ENCODE measurements at places on chromosomes 1 and 21.
A peak's percentile ranks its signal among the peaks of the same experiment; 100 is the strongest.

DNA sequence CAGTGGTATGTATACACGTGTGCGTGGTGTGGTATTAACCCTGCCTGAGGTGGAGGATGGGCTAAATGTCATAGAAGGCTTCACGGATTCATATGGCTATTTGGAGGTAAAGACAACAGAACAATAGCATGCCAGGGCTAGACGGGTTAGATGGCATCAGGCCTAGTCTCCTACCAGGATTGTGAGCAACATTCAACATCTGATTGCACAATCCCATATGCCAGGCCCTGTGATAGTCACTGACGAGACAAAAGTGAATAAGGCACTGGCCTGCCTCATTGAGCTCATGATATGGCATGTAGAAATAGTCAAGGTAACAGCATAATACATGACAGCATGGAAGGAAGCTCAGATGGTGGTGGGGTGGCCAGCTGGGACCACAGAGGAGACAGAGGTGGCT, 167.1 kb upstream of the BEND5 start:
- DNase-seq: no peak

- DNase-seq: peak; percentile 21
Measured at GRCh38 chr1:159953536-159954515, at the start of gene SLAMF9. TSS of gene SLAMF9 (minus strand) at chr1:159954237. CDS start at chr1:159954137, 100 bp downstream.

GRCh38 chr1:11670747-11671146, 6.7 kb downstream of the FBXO6 start:
- DNase-seq: no peak

DNA sequence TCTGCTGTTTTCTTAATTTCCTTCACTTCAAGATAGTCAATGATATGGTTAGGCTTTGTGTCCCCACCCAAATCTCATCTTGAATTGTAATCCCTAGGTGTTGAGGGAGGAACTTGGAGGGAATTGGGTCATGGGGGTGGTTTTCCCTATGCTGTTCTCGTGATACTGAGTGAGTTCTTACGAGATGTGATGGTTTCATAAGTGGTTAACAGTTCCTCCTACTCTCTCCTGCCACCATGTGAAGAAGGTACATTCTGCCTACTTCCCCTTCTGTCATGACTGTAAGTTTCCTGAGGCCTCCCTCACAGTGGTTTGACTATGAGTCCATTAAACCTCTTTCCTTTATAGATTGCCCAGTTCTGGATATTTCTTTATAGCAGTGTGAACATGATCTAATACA, 74.0 kb upstream of the SAMSN1 start:
- no peak for DNase-seq

DNA sequence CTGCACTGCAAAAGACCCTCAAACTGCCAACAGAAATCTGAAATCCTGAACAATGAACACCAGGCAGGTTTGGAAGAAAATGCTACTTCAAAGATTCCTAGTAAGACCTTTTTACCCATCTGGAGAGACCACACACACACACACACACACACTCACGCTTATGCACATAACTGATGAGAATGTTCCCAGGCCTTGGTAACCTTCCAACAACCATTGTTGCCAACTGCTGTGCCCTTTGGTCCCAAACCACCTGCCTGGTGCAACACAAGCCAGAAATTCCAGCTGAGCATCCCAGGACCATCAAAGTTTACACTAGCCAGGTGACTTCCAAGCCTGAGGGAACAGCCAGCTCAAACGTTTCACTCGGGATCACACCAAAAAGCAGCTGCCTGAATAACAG, 56.9 kb downstream of the SEC16B start:
- DNase-seq: no peak

- DNase-seq: no peak
Measured at GRCh38 chr21:39238275-39238674, 55.0 kb upstream of the PSMG1 start.

- DNase-seq: no peak
Measured at GRCh38 chr1:91940496-91940895, 8.7 kb upstream of the BRDT start.

DNA sequence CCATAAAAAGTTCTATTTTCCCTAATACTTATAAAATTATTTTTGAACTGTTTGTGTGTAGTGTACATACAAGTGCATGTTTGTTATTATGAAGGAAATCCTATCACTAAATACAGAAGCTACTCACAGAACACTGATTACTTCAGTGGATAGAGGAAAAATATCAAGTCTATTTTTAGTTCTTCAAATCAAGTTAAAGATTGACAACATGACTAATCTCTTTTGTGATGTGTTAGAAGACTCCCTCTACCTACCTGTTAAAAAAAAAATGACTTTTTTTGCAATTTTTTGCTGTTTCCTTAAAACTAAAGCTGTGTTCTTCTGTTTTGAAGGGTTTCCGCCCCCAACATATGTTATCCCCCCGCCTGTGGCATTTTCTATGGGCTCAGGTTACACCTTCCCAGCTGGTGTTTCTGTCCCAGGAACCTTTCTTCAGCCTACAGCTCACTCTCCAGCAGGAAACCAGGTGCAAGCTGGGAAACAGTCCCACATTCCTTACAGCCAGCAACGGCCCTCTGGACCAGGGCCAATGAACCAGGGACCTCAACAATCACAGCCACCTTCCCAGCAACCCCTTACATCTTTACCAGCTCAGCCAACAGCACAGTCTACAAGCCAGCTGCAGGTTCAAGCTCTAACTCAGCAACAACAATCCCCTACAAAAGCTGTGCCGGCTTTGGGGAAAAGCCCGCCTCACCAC, 45.5 kb downstream of the NCF2 start:
- no peak for DNase-seq

DNA sequence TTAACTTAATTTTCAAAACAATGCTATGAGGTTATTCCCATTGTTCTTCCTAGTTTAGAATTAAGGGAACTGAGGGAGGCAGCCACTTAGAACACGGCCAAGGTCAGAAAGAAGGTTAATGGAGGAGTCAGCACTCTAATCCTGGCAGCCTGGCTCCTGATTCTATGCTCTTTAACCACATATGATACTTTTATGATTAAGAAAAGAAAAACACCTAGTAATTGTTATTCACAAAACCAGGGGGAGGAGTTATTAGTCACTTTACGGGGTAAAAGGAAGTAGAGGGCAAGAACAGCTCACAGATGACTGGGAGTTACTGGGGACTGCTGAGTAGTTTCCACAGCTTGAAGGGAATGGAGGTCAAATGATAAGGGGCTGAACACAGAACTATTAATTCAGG, 38.6 kb downstream of the GADD45A start:
- no peak for DNase-seq

All from CD4-positive, alpha-beta T cell treated with Interferon gamma for 1 hour (primary cell).